Fibroblast of skin of right quadriceps (primary cell): ENCODE measurements at places on chromosomes 11 and 22.
A peak's percentile ranks its signal among the peaks of the same experiment; 100 is the strongest.

DNA sequence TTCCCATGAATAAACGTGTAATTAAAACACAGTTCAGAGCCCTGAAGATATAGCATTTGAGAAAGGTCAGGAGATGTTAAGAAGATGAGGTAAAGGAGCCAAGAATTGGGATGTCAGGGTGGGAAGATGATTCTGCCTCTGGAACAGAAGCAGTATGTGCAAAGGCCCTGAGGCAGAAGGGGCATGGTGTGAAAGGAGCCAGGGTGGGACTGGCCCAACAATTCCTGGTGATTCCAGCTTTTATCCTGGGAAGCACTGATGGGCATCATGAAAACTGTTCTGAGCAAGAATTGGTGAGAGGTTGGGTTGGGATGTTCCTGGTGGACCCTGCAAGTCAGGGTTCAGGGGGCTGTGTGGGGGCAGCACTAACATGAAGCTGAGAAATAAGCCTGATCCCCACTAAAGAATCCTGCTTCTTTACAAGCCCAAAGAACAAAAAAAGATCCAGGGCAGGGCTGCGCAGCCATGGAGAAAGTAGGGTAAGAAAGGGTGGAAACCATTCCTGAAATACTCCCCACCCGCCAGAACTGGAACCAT lies 2.5 kb upstream of the FXYD6 start:
- no peak for DNase-seq

- DNase-seq = no peak
Observed at GRCh38 chr11:134374171-134374570, 37.9 kb downstream of the B3GAT1 start.

- no peak for DNase-seq
Observed at GRCh38 chr11:508956-509355, 1.9 kb upstream of the RNH1 start.

- DNase-seq = no peak
Observed at GRCh38 chr11:69362315-69362714, 68.4 kb downstream of the MYEOV start.

GRCh38 chr11:128095466-128095981 lies 491.8 kb downstream of the ETS1 start:
- DNase-seq = peak; percentile 77
